Non-pigmented ciliary epithelial cell (primary cell): ENCODE measurements at places on chromosomes 12 and 14.

DNA sequence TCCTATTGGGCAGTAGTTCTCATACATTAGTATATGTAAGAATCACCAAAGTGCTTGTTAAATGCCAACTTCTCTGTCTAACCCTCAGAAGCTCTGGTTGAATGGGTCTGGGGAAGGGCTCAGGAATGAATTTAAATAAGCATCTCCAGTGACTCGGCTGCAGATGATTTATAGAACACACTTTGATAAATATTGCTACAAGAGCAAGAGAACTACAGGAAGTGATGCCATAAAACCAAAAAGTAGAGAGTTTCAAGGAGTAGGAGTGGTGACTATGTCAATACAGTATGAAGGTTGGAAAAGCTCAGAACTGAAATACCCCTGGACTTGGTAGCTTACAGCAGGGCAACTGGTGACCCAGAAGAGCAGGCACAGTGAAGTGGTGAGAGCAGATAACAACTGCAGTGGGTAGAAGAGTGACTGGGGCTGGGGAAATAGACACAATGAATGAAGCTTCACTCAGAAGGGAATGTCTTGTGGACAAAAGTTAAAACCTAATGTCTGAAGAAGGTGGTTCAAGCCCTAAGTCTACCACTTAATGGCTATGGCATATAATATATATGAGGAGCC is 8.0 kb upstream of the PLEKHA5 start:
- no peak for DNase-seq

- peak; percentile 69 for DNase-seq
Observed at GRCh38 chr12:121748571-121749265, 36.2 kb downstream of the TMEM120B start.

- DNase-seq = no peak
Observed at GRCh38 chr12:5272018-5272785, 159.7 kb upstream of the NTF3 start.

- no peak for DNase-seq
Observed at GRCh38 chr14:79417961-79418360, 793.3 kb downstream of the DIO2 start.

- DNase-seq = peak; percentile 19
Observed at GRCh38 chr12:84375449-84376170, 537.0 kb downstream of the SLC6A15 start.

DNA sequence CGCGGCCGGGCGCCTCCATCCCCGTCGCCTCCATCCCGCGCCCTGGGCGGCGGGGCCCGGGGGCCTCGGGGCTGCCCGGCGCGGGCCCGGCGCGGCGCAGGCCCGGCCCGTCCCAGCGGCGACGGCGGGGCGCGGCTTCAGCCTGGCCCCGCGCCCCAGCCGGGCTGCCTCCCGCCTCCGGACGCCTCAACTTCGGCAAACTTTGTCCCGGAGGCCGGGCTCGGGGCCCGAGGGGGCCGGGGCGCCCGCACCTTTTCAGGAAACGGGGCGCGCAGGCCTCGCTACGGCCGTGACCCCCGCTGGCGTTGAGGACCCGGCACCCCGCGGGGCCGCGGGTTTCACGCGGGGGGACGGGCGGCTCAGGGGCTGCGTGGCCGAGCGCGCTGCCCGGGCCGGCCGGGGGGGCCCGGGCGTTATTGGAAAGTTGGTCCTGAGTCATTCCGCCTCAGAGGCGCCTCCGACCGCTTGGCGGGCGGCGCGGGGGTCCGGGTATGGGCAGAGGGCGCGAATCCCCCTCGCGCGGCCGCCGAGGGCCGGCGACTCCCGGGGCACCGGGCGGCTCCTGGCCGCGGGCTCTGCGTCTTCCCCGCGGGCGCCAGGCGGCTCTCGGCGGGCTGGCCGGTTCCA is 575 bp downstream of the TRAF3 start:
- no peak for DNase-seq

DNA sequence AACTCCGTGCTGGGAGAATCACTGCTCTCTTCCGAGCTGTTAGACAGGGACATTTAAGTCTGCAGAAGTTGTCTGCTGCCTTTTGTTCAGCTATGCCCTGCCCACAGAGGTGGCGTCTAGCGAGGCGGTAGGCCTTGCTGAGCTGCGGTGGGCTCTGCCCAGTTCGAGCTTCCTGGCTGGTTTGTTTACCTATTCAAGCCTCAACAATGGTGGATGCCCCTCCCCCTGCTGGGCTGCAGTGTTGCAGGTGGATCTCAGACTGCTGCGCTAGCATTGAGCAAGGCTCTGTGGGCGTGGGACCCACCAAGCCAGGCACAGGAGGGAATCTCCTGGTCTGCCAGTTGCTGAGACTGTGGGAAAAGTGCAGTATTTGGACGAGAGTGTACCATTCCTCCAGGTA is 43.7 kb downstream of the GPR137C start:
- DNase-seq = no peak

DNA sequence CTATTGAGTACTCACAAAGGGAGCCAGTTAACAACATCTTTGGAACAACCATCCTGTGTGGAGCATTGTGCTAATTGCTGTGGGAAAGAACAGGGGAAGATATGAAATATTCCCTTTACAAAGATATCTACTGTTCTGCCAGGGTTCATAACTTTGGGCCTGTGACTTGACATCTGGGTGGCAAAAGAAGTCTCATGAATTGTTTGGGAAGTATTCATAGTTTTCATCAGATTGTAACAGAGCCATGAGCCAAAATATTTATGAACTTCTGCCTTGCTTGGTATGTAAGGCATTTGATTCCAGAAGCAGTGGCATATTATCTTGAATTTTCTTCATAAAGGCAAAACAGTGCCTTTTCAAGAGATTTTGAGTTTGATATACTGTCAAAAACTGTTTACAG is 816.2 kb downstream of the DIO2 start:
- DNase-seq = no peak

- DNase-seq = peak; percentile 99
Observed at GRCh38 chr14:101980700-101981099, 16.3 kb downstream of the DYNC1H1 start.

DNA sequence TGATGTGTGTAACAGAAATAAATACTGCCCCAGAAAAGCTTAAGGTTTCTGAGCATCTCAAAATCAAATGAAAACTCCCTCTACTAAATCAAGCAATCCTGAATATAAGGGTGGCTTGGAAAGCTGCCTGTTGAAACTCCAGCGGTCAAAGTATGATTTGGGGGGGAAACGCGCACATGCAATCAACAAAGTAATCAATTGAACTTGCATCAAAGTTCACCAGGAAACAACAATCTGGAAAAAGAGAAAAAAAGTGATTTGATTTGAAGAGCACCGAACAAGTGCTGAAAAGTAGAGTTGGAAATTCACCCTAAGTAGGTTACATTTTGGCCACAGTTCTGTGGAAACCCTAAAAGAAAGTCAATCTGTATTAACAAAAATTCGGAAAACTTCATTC is 700 bp downstream of the CNIH1 start:
- no peak for DNase-seq

DNA sequence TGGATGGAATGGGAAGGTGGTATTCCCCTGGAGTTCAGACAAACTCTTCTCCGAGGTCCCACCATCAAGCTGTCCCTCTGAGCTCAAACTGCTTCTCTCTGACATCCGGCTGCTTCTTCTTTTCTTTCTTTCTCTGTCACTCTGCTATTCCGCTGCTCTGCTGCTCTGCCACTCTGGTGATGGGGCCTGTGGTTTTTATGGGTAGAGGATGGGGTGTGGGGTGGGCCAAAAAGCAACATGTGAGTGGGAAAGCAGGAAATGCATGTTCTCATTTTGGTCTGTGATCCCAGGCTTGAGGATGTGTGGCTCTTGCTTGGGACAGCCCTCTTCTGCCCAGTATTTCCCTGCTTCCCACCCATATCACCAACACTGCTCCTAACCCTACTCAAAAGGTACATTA is 30.6 kb downstream of the CLECL1 start:
- no peak for DNase-seq

GRCh38 chr12:98437806-98438595 is 77.4 kb upstream of the TMPO start:
- DNase-seq = no peak

GRCh38 chr12:89067421-89068187 is 284.7 kb downstream of the DUSP6 start:
- peak; percentile 94 for DNase-seq

GRCh38 chr12:27277846-27278260 is 33.8 kb downstream of the STK38L start:
- DNase-seq = peak; percentile 67

- DNase-seq = no peak
Observed at GRCh38 chr12:45010059-45010458, 40.8 kb downstream of the DBX2 start.

DNA sequence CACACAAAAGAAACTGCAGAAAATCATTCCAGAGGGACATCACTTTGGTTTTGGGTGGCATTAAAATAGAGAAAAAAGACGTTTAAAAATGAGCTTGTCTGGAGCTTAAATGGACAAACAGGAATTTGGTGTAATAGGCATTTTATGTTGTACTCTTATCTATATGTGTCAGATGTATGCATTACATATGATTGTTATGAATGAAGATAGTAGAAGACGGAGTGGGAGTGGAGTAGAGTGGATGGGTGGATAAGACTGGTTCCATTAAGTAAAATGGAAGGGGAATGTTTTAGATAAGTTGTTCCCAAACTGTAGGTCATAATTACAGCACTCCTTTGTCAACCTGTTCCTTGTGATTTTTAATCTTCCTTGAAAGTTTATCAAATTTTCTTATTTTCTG is 1.9 kb downstream of the CCDC91 start:
- no peak for DNase-seq

GRCh38 chr12:59808317-59808910 is 212.6 kb downstream of the SLC16A7 start:
- peak; percentile 13 for DNase-seq

- no peak for DNase-seq
Observed at GRCh38 chr12:49015196-49015595, 3.4 kb downstream of the PRKAG1 start.
